ENCODE measurements at places on chromosomes 4 and X.

DNA sequence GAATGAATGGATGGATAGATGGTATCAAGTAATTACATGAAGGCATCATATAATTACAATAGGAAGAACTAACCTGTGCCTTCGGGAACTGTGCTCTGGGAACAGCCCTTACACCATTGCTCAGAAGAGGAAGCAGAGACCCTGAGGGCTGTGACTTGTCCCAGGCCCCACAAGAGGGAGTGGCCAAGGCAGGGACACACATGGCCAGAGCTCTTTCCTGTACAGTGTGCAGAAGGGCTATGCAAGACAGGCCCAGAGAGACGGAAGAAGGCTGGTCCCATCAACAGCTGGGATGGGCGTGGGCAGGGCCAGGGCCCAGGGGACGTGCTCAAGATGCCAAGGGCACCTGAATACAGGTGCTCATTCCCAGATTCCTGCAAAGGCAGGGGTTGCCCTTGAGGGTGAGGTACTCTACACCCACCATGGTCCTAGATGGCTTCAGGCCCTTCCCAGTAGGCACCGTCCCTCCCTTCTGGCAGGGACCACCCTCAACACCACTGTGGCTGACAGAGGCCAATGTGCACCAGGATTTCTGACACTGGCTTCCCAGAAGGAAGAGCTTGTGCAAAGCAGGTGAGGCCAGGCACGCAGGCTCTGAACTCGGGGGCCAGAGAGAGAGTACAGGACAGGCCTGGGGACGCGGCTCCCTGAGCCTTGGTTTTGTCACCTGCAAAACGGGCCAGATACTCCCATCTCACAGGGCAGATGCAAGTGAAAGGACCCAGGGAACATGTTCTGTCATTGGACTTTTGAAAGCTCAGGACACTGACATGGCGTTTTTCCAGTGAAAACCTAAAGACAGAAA is 1.7 kb downstream of the EVC2 start:
- no peak for DNase-seq

DNA sequence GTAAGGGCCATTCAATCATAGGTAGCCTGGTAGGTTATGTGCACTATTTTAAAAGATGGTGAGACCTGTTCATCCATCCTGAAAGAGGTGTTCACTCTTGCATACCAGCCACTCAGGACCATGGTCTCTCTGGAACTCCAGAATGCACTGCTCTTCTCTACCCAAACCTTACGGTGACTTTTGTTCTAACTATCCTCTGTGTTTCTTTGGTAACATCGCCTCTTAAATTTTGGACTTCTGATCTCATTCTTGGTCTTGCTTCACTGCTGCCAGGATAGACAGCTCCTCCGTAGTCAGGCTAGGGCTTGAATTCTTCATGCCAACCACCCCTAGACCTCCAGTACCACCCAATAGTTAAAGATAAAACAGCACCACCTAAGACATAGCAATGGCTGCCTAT is 346.3 kb upstream of the GALNT7 start:
- no peak for DNase-seq

DNA sequence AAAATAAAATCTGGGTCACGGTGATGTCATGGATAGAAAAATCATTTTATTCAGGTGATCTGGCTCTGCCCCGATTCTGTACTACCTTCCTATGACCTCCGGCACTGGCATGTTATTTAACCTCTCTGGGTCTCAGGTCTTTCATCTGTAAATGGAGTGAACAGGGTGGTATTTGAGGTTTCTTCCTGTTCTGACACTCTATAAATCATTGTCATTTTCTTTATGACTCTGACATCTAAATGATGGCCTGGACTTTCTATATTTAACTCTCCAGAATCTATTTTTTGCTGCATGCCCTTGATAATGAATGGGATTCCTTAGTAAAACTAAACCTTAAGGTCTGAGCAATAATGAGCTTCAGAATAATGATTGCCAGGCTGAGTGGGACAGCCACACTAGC is 422.0 kb upstream of the CNKSR2 start:
- no peak for DNase-seq

GRCh38 chrX:154597221-154597620 is 12.3 kb downstream of the CTAG1A start:
- no peak for DNase-seq

DNA sequence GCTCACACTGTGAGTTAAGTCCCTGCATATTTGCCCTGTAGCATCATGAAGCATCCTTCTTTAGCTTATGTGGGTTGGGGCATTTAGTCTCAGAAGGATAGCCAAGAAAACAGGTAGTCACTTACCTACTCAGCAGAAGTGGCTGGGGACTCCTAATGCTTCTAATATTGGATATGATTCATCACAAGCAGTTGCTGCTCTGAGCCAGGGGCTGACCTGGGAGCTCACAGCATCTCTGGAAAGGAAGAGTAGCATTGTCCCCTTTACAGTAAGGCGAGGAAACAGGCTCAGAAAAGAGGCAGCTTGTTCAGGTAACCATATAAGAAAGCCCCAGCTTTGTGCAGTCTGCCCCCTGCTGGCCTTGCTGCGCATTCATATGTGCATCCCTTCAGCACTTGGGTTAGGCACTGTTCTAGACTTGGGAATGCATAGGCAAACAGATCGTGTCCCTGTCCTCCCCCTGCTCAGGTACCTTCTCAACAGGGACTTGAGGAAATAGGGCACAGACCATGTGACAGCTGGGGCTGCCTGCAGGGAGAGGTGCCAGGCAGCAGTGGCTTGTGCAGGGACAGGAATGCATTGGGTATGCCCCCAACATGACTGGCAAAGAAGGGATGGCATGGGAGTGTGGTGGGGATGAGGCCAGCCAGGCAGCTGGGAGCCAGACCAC is 35.7 kb upstream of the TBC1D14 start:
- peak; percentile 67 for DNase-seq

DNA sequence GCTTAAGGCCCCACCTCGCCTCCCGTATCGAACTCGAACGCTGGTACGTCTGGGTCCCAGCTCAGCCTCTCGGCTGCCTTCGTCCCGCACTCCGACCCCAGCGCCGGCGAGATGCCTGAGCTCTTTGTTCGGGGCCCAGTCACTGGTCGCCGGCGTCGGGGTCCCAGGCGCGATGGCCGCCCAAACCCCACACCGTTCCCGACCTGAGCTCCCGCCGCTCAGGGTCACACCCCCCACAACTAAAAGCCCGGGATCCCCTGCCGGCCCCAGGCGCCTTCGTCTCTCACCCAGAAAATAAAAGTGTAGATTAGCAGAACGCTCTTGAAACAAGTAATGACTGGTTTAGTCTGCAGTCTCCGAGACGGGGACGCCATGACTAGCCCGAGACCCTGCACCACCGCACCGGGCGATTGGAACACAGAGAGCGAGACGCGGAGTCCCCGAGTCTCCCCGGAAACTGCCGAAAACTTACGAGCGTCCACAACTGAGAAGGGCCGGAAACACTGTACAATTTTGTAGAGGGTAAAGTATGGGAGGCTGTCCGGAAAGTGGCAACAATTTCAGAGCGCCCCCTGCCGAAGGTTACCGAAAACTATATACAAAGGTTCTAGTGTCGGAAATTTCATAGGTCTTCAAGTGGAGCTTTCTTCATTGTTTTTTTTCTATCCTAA is at the start of gene TSPAN6:
TSS of gene TSPAN6 (minus strand) at position 486 of the 671 bp plus-strand sequence. CDS start at position 374, 112 bp downstream.
- DNase-seq = peak; percentile 37

DNA sequence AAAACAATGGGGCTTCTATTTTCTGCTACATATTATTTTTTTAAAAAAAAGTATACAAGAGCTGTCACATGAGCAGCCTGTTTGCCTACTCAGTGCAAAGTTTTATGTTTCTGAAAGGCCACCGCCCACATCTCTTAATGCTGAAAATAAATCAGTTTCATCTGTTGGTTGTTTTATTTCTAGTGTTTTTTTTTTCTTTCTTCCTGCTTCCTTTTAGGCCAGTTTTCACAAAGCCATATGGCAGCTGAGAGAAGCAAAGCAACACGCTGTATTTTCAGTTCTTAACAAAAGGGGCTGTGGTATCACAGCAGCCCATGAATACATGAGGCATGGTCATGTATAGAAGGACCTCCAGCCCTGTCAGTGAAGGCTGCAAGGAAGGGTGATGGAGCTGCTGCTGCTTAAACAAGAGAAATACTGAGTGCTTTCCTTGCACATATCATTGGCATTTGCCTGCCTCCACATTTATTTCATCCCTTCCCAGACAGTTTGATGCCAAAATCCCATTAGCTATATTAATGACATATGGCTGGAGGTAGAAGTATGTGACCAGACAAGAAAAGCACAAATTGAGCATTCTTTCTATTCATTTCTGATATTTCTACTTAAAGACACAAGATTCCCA is 172.5 kb downstream of the PCDH18 start:
- no peak for DNase-seq

DNA sequence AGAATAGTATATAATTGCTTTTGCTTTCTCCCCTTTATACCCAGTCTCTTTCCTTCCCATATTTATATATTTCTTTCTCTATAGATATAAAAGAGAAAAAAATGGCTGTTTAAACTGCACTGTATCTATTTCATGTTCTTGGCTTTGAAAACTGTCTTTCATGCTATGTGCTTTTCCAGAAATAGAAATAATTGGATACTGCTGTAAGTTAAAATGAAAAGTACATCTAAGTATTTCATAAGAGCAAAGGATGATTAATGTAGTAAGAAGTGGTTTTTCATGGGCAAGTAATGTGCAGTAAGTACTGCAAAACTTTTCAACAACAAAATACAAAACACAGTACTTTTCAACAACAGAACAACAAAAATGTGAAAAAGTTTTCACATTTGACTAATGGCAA is 237.9 kb downstream of the SNCA start:
- no peak for DNase-seq

DNA sequence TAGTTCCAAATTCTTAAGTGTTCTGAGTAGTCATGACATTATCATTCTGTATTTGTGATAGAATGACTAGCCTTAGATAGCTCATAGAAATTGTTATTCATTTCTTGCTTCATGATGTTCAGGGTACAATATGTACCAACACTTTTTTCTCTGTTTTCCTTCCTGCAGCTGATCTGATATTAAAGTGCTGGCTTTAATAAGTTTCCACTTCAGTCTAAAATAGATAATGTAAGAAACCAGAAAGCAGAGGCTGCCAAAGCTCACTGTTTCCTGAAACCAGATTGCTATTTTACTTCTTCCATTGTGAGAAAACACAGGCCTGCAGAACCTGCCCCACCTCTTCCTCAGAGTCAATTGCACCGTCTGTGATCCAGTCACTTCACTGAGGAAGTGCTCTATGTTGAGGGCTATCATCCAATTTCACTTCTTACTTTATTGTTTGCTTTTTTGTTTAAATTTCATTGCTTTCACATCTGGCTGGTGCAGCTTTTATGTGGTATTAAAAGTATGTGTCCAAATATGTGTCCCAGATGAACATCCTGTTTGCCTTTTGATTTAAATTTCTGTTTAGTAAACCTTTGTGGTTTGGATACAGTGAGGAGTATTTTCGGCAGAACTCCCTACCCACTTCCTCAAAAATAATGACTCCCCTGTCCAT is 652.1 kb downstream of the ANKRD50 start:
- DNase-seq = no peak

DNA sequence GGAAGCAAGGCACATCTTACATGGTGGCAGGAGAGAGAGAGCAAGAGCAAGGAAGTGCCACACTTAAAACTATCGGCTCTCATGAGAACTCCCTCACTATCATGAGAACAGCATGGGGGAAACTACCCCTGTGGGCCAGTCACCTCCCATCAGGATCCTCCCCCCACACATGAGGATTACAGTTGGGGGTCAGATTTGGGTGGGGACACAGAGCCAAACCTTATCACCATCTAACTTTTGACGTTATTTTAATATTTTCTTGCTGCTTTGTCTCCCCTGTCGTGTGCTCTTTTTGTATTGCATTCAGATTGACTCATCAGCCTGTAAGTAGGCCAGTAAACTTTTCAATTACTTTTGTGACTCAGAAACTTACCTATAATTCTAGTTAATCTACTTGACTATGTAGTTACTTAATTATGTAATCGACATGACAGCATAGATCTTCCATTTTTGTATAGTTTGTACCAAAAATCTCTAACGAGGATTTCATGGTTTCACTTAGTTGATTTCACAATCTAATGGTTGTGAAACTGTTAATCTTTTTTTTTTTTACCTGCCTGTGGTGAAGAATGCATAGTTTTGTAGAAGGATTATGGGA is 18.3 kb downstream of the STIM2 start:
- DNase-seq = no peak

- DNase-seq = no peak
Measured at GRCh38 chr4:5992171-5992827, 25.9 kb downstream of the C4orf50 start.

DNA sequence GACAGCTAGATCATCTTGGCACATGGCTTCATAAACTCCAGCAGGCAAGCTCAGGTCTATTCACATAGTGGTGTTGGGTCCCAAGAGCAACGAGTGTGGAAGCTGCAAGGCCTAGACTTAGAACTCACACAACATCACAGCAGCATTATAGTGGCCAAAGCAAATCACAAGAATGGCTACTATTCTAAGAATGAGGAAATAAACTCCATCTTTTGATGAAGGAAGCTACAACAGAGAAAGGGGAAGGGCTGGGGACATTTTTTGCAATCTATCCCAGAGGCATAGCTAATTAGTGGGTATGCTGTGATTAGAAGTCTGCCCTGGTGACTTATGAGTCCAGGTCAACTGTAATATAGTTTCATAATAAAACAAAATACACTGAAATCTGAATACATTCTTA is 42.9 kb upstream of the TAB3 start:
- no peak for DNase-seq

DNA sequence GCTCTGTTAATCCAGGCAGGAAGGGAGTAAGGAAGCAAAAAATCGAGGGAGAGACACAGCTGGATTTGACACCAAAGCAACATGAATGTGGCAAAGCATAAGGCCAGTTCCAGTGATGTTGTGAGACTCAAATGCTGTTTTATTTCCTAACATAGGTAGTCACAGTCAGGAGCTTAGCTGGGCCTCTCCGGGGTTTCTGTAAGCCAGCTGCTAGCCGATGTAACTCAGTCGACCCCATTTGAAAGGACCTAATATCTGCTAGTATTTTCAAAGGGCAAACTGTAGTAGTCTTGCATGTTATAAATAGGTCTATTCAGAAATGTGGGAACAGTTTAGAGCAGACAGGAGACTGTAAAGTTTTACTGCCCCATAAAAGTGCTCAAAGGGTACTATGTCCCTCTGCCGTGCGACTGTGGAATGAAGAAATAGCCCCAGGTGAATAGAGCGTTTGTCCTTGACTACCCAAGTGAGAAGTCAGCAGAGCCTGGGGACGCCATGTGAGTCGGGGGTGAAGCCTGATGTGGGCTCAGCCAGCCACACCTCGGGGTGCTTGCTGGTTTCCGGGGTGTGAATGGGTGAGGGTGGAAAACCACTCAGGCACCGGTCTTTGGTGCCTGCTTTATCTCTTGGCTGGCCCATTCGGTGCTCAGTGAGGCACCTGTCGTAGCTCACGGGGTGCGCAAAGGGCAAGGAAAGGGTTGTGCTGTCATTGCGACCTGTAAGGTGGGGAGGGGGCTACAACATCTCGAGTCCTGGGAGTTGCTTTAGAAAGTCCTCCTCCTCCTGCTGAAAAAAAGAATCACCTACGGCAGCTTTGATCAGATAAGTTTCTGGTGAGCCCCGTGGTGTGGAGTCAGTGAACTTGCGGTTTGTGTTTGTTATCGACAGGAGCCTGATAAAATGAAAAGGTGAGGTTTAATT is 745 bp downstream of the TRIM2 start:
- DNase-seq = no peak

All from stimulated activated CD8-positive, alpha-beta memory T cell treated with anti-CD3 and anti-CD28 coated beads, Interleukin-7, amount 100 ng/mL, for 4 hours (primary cell).